Activated T-helper 17 cell treated with anti-CD3 and anti-CD28 coated beads, Interleukin-2, amount 50 U/mL, for 72 hours (primary cell): ENCODE measurements at places on chromosomes 5 and 9.

- no peak for ATAC-seq
- no peak overlapping the region for H3K4me3 ChIP-seq
- peaks cover 10% of the 10 kb centered on the region for H3K36me3 ChIP-seq
Observed at GRCh38 chr5:78232163-78232562, 62.3 kb downstream of the AP3B1 start.

GRCh38 chr5:73497497-73498056, 665 bp upstream of the BTF3 start:
- H3K27me3 ChIP-seq = peaks cover 15% of the 10 kb centered on the region
- ATAC-seq = no peak
- H3K4me3 ChIP-seq = peak overlapping the region; percentile 98

DNA sequence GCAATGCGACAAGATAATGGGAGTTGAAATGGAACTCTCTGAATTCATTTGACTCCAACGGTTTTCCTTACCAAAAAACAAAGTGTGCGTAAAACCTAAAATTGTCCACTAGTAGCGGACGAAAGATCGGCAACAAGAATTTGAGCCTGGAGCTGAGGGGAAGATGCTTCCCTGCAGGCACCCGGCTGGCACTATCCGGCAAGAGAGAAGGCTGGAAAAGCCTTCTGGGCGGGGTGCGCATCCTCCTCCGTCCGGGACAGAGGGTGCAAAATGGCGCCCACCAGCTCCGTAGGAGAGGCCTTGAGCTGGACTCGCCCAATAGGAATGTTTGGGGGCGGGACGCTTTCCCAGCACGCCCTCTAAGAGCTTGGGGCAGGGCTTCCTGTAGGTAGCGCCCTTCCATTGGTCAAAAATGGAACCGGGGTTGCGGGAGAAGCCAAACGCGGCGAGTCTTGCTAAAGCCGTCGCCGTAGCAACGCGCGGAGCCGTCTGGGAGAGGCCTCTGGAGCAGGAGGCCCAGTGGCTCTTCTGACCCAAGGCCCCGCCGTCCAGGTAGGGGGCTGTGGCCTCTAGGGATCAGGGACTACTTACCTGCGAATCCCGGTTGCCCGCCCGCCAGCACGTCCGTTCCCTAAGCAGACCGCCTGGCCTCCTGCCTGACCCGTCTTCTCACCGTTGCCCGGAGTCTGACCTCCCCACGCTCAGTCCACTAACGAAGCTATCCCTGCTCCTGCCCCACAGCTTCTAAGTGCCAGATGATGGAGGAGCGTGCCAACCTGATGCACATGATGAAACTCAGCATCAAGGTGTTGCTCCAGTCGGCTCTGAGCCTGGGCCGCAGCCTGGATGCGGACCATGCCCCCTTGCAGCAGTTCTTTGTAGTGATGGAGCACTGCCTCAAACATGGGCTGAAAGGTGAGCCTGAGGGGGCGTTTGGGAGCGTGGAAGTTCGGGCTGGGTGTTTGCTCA, 9.2 kb downstream of the RUFY1 start:
- H3K27me3 ChIP-seq = no peaks in the 10 kb centered on the region
- peaks cover 53% of the 10 kb centered on the region for H3K36me3 ChIP-seq
- H3K4me3 ChIP-seq = peak overlapping the region; percentile 99
- peaks cover 5% of the 10 kb centered on the region for H3K4me1 ChIP-seq
- H3K27ac ChIP-seq = peak overlapping the region; percentile 93
- ATAC-seq = peak; percentile 100

DNA sequence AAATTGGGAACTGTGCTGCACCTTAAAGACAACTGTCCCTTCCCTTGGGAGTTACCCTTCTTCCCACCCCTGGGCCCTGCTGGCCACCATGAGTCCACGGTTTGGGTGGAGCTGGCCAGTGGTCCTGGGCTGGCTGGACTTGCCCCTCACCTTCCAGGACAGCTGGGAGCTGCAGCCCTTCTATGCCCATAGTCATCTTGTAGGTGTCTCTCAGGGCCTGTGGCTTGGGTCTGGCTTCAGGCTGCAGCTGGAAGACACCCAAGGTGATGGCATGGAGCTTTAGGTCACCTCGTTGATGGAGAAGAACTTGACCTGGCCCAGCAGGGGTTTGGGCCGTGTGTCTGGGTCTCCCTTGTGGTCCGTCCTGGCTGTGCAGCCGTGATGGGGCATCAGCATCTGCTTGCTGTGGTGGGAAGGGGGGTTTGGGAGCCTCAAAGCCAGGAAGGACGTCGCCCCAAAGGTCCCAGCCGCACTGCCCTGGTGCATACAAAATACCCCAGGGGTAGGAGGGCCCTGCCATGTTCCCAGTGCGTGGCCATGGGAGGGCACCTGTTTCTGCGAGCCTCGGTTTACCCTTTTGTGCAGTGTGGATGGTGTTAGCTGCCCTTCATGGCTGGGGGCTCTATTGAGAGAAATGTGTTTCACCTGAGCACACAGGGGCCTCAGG, 8.9 kb downstream of the WNK2 start:
- H3K27me3 ChIP-seq = no peaks in the 10 kb centered on the region
- H3K4me3 ChIP-seq = no peak overlapping the region
- H3K27ac ChIP-seq = no peak overlapping the region

DNA sequence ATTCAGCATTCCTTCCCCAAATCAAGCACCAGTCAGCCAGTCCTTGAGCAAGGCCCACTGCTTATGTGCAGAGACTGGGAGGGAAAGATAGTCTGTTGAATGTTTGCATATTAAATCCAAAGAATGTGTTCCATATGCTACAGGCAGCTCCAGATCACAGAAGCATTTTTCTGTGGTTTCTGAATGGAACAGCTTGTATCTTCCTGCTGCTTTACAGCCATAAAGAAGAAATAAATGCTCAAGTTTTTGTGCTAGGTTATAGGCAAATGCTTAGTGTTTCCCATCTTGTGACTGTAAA, 310.3 kb downstream of the TRIM36 start:
- H3K36me3 ChIP-seq = no peaks in the 10 kb centered on the region
- H3K27me3 ChIP-seq = no peaks in the 10 kb centered on the region
- no peaks in the 10 kb centered on the region for H3K4me1 ChIP-seq
- H3K4me3 ChIP-seq = no peak overlapping the region
- no peak overlapping the region for H3K27ac ChIP-seq

GRCh38 chr5:139277171-139277570, 16.4 kb upstream of the MATR3 start:
- peak overlapping the region; percentile 66 for H3K27ac ChIP-seq
- H3K27me3 ChIP-seq = no peaks in the 10 kb centered on the region
- H3K36me3 ChIP-seq = peaks cover 84% of the 10 kb centered on the region

DNA sequence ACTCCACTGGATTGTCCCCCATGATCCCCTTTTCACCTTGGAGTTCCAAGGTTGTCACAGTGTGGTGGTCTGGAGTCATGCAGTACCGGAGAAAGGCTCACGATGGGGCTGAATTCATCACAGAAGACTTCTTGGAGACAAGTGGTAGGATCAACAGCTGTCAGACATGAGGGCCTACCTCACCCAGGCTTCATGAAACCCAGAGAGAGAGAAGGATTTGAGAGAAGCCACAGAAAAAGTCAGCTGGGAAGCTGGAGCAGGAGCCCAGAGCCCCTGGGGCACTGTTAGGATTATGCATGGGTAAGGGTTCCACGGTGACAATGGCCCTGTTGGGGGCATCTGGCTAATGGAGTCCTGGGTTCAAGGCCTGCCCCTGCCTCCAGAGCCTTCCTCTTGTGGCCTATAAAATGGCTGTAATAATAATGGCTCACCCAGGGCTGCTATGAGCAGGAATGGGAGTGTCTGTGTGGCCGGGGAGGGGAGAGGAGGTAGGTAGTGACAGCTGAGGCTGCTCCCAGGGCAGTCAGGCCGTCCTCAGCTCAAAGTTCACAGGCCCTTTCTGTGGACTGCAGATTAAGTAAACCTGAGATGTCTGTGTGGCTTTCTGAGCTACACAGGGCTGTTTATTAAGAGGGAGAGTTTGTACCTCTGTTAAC, 910 bp downstream of the TRIM14 start:
- H3K36me3 ChIP-seq = peaks cover 25% of the 10 kb centered on the region
- H3K27me3 ChIP-seq = no peaks in the 10 kb centered on the region
- peaks cover 27% of the 10 kb centered on the region for H3K4me1 ChIP-seq
- ATAC-seq = peak; percentile 69
- peak overlapping the region; percentile 98 for H3K4me3 ChIP-seq
